ENCODE measurements at places on chromosomes 13 and 19.

- DNase-seq: peak; percentile 79
These were observed 50.5 kb downstream of the COLGALT1 start for GRCh38 chr19:17605761-17606589.

DNA sequence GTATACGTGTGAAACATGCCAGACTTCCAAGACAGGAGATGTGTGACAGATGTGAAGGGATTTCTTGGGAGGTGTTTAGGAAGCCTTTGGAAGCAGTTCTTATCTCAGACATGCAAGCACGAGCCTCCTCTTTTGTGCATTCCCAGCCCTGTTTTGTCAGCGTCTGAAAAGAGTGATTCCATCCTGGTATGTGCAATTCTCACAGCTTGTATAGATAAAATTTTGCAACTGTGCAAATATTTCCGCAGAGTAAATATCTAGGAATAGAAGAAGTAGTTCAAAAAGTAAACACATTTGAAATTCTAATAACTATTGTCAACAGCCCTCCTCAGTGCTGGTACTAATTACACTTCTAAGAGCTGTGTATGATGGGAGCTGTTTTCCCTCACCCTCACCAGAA is 72.3 kb upstream of the C1QTNF9B start:
- DNase-seq: no peak

- DNase-seq: no peak
These were observed 2.8 kb upstream of the RAX2 start for GRCh38 chr19:3774621-3775373.

DNA sequence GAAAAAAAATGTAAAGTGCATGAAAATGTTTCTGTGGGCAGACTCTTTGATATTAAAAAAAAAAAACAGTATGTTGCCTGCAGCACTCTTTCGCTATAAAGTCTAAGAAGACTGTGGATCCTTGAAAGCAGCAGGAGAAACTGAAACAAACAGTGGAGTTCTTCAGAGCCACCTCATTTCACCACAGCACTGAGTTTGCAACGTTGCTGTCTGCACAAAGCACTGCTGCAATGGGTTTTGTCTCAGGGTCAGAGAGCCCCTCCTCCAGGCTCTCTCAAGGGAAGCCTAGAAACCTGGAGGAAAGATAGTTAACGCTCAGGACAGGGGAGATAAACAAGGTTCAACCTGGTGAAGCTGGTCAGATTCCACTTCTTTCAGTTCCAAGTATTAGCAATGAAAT is 248.7 kb downstream of the EFNB2 start:
- no peak for DNase-seq

DNA sequence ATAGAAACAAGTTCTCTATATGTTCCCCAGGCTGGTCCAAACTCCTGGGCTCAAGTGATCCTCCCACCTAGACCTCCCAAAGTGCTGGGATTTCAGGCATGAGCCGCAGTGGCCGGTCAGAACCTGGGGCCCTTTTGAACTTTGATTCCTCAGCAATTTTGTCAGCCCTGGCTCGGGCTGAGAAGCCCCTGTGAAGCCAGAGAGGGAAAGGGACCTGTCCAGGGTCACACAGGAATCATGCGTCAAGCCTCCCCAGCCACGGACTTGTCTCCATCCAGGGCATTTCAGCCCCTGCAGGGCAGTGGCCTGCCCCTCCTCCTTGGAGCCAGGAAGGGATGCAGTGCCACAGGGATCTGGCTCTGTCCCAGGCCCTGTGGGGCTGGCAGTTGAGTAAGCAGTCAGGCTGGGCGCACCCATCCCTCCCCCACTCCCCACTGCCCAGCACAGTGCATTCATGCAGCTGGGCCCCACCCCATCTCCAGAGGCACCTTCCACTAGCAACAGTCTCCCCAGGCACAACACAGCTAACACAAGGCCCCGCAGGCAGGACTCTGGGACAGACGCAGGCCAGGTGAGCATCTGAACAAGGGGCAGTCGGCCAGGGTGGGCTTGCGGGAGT is at the start of gene CAPS:
Gene CAPS (plus strand): TSS at position 516 of the 619 bp plus-strand sequence. CDS start 153 bp downstream, outside the sequence.
- no peak for DNase-seq

DNA sequence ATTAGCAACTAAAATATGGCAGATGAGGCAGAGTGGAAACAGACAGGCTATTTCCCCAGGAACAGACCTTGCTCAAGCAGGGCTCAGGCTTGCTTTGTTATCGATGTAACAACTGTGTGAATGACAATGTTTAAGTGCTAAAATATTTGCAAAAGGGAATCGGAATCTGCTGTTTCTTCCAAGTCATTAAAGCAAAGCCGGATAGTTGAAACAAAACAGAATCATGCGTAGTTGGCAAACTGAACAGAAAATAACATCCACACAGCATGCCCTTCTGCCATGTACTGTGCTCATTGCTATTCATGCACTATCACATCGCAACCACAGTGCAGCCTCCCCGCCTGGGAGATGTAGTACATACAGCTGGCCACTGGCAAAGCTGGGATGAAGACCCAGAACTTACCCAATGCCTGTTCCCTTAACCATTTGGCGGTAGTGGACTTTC is 799.1 kb downstream of the DIAPH3 start:
- DNase-seq: no peak

- DNase-seq: no peak
These were observed 1191.9 kb downstream of the SLITRK5 start for GRCh38 chr13:88863116-88863515.

DNA sequence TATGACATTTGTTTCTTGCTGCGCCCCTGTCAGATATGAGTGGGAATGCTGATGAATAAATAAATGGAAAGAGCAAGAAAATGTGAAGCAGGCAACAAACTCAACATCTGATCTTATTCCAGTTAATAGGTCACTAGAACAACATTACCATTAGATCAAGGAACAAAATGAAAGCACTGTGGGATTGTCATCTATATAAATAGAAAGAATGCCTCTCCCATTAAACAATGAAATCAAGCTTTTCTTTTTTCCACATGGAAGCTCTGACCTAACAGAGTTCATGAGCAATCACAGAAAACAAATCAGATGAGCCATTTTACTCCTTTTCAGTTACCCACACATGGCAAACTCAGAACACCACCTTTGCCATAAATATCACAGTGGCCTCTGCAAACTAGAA is 354.8 kb downstream of the SUCLA2 start:
- DNase-seq: no peak

- peak; percentile 83 for DNase-seq
These were observed at the start of gene GEMIN7 for GRCh38 chr19:45079063-45079910. Gene GEMIN7 (plus strand): TSS chr19:45079260. CDS start chr19:45090115, 10,855 bp downstream.

DNA sequence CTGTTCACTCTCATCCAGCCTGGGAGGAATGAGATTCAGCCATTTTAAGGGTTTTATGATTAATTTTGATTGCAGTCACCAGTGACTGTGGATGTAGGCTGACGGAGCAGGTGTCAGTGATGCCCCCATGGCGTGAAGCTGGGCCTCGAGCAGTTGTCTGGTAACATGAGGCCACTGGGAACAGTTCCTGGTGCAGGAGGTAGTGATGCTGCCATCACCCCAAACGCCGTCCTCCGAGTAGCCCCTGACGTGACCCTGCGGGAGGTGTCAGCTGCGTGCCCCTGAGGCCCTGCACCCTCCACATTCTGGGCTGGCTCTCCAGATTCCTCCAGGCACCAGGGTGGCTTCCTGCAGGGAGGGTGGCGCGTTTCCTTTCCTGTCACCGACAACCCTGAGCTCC is 277.2 kb downstream of the TEX29 start:
- no peak for DNase-seq

GRCh38 chr19:6101291-6101825 is 8.9 kb downstream of the RFX2 start:
- no peak for DNase-seq

DNA sequence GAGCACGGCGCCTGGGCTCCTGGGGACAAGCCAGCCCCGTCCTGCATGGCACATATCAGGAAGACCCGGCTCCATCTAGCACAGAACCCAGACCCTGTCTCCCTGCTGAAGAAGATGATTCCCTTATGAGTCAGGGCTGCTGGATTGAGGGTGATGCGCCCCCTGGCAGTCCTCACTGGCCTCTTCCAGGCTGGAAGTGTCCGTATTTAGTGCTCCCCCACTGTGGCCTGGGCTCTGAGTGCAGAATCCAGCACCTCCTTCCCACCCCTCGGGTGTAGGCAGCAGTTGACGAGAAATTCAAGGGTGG is 14.9 kb downstream of the COMP start:
- DNase-seq: no peak

- DNase-seq: no peak
These were observed 491.2 kb downstream of the COG6 start for GRCh38 chr13:40146611-40147117.

DNA sequence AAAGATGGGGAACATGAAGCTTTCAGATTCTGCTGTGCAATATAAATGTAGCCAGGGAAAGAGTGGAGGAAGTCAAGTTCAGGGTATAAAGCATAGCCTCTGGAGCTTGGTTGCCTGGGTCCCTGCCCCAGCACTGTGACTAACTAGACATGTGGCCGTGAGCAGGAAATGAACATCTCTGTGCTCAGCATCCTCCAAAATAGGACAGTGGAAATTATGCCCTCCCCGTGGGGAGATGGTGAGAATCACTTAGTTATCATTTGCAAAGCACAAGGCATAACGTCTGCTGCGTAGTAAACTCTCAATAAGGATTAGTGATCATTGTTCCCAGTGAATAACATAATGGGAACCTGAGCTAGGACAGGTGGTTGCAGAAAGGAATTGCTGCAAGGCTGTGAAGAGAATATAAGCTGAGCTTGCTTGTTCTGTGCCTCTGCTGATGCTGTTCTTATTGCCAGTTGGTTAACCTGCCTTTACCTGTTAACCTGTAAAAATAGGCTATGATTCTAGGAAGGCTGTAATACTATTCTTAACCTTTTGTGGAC is 441.0 kb downstream of the COG6 start:
- DNase-seq: peak; percentile 59

- no peak for DNase-seq
These were observed 185.3 kb downstream of the KCNRG start for GRCh38 chr13:50200569-50200968.

- no peak for DNase-seq
These were observed 13.8 kb downstream of the DCAF15 start for GRCh38 chr19:13965926-13966683.

GRCh38 chr13:21025539-21025938 is 35.8 kb downstream of the LATS2 start:
- no peak for DNase-seq

- no peak for DNase-seq
These were observed 133.6 kb downstream of the STK24 start for GRCh38 chr13:98443329-98443728.

DNA sequence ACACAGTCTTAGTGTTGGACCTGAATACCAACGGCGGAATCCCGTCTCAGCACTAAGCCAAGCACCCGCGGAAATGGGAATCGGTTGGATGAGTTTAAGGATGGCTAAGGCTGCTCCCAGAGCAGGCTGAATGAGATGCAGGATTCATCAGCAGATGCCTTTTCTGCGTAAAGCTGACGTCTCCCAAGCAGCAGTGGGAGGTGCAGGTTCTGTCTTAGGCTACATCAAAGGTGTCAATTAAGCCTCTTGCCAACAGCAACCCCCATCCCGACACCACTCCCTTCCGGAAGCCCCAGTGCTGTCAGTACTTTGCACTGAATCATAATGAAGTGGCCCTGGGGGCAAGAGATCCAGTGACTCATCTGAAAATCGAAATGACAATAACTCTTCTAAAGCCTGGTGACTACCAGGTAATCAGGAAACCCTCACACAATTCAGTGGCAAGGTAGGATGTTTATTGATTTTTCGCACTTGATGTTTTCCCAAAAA is 275.6 kb downstream of the DCLK1 start:
- no peak for DNase-seq

GRCh38 chr13:36031490-36031889 is 99.7 kb downstream of the DCLK1 start:
- DNase-seq: no peak

DNA sequence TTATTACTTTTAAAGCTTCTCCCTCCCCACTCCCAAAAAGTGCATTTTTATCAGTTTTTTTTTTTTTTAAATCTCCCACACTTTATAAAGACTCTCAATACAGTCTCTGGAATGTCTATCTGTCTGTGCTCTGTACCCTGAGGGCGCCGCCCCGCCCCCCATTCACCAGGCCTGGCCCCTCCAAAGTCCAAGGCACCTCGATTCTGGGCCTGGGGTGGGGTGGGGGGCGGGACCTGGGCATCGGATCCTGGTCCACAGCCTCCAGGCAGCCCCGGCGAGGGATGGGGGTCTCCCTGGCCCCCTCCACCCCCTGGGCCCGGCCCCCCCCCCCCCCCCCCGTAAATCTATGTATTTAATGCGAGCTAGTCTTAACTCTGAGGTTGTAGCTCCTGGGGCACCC is 23.3 kb downstream of the ZBTB7A start:
- no peak for DNase-seq

- no peak for DNase-seq
These were observed 12.6 kb downstream of the ZSCAN5A start for GRCh38 chr19:56301886-56302620.

DNA sequence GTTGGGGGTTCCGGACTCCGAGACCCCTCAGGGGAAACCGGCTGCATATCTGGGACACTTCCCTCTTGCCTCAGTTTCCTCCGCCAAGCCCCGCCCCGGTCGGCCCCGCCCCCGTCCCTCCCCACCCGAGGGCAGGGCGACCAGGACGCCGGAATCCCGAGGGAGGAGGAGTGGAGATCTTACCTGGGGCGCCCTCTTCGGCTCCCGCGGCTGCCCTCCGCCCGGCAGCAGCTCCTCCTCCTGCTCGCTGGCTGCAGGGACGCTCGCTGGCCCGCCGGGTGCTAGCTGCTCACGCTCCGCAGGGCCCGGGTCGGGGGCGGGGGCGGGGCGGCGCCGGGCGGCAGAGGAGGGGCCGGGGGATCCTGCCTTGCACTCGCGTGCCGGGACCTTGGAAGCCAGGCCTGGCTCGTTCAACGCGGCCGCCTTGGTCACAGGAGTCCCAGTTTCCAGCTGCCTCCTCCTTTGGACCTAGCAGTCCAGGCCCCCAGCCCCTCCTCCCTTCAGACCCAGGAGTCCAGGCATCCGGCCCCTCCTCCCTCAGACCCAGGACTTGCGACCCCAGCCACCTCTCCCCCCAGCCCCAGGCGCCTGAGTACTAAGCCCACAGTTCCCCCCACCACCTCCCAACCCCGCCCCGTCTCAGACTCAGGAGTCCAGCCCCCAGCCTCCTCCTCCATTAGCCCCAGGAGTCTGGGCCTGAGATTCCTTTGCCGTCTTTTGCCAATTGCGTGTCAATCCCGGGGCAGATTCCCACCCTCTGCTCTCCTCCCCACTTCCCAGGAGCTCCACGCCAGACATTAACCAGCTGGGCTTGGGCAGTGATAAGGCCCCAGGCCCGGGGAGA is at the start of gene NTF4:
Gene NTF4 (minus strand): TSS at position 51 of the 844 bp plus-strand sequence. CDS start 2,821 bp downstream, outside the sequence.
- DNase-seq: no peak

DNA sequence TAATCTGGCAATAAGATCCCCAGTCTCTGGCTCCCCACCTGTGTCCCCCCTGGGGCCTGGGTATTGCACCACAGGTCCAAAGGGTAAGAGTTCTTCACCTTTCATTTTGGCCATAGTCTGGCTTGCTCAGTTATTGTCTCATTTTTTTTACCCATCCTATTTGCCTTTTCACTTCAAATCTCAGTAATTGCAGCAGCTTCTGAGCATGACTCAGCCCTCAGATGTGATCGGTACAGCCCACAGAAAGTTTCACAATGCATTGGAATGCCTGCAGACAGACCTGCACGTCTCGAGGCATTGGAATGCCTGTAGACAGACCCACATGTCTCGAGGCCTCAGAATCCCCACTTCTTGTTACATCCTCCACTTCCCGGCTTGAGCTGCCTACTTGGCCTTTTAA is 173.6 kb downstream of the NUFIP1 start:
- no peak for DNase-seq

Data from activated CD4-positive, alpha-beta memory T cell treated with anti-CD3 and anti-CD28 coated beads, Interleukin-2, amount 10 ng/mL, durations not matched to agents 7 days and 5 days (primary cell).